ENCODE measurements at places on chromosomes 13 and 19. TPM values are rescaled to one million over a fixed set of nuclear protein-coding genes. Genes with fewer than 3 reads are reported as not detected.

The TPP2 gene
- 52.0 TPM for total RNA-seq

The TRMT1 gene
- total RNA-seq: 14.1 TPM

The RASGRP4 gene
- total RNA-seq: 0.36 TPM

The ADGRE3 gene
- total RNA-seq: not detected

The FOSB gene
- 2.5 TPM for total RNA-seq

The UCHL3 gene
- total RNA-seq: 45.9 TPM

The CCDC122 gene
- 4.2 TPM for total RNA-seq

The MISP gene
- 0.18 TPM for total RNA-seq

The C19orf85 gene
- total RNA-seq: not detected

The EML2 gene
- 21.2 TPM for total RNA-seq

The CYP4F2 gene
- not detected for total RNA-seq

The ZNF723 gene
- total RNA-seq: not detected
